ENCODE measurements at places on chromosomes 7 and 10.

DNA sequence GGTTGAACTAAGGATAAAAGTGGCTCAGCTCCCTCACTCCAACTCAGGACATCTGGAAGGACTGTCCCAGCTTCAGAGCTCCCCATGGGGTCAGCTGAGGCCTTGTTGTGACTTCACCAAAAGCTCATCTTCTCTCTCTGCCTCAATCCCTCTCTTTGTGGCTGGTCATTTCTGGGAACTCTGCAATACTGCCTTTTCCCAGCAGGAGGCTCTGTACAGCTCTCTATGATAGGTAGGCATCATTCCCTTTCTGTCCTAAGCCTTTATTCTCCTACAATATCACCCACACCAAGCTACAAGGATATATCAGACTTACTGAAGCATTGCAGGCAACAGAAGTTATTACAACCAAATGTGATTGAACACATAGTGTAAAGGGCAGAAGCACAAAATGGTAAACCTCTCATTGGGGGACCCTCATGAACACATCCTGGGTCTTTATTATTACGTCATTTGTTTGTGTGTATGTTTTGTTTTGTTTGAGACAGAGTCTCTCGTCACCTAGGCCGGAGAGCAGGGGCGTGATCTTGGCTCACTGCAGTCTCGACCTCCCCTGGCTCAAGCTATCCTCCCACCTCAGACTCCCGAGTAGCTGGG, 36.7 kb upstream of the PRPS1L1 start:
- no peak for DNase-seq

GRCh38 chr10:25778646-25779045, 155.4 kb upstream of the MYO3A start:
- DNase-seq = no peak

- no peak for DNase-seq
Observed at GRCh38 chr10:121098211-121098610, 247.0 kb downstream of the WDR11 start.

- DNase-seq = no peak
Observed at GRCh38 chr7:45240926-45241325, 83.3 kb downstream of the RAMP3 start.

- no peak for DNase-seq
Observed at GRCh38 chr7:22278660-22279059, 78.3 kb downstream of the RAPGEF5 start.

DNA sequence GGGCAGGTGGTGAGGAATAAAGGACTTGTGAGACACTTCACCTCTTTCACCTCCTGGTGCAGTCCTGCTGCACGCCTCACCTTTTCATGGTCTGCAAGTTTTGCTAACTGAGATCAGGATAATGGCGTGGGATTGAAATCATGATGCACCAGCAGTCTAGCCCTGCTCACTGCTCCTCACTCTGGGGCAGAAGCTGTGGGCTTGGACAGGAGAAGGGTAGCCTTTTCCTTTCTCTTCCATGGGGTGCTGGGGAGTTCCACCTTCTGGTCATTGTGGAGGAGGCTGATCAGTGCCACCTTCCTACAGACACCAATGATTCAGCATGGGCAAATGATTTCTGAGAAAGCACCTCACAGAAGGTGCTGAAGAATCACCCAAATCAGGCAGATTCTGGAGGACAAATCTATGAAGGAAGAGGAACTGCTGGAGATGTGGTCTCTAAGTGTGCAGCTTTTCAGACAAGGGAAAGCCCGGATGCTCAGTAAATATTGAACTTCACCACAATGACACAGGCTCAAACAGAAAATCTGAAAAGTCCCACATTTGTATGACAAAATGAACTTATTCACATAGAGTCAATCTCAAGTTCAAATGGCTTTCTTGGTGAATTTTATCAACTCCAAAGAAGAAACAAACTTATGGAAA, 19.7 kb downstream of the MBL2 start:
- no peak for DNase-seq

DNA sequence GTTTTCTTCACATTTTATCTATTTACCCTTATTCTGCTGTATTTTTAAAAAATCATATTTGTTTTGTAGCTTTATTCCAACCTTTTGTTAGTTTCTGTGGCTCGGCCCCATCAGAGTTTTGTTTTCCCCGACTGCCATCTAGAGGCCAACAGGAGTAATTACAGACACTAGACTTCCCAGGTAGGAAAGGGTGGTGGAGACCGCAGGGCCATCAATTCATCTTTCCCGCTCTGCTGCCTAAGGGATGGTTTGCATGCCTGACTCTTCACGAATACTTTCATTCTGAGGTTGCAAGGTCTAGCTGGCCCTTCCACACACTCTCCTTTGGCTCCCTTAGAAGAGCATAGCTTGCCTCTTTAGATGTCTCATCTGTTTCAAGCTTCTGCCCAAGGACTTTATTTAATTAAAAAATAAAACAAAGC, 38.3 kb downstream of the LYZL2 start:
- peak; percentile 54 for DNase-seq

GRCh38 chr10:123526356-123527064, 139.6 kb upstream of the GPR26 start:
- no peak for DNase-seq

DNA sequence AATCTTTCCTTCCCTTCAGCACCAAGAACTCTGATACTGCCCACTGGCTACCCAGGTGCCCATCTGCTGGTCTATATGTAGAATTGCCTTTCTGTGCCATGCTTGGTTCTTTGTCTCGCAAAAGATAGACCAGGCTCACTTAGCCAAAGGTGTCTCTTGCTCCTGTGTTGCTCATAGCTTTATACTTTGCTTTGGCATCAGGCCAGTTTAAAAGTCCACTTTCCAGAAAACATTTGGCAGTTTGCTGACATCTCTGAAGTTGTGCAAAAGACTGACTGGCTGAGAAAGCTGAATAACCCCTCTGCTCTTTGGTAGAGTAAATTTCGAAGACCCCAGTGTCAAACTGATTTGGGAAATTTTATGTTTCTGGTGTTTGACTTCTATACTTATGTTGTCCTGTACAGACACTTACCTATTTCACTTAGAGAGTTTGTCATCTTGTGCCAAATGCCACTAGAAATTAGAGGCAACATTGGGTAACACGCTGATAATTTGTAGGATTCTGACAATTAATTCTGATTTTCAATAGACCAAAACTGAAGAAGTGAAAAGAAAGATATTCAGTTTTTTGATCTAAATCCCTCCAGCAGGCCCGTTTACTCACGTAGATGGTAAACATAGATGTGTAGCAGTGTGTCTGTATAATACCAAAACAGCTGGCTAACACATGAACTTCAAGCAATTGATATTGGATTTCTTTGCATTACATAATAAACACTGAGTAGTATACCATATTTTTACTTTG, 91.1 kb downstream of the CPED1 start:
- peak; percentile 46 for DNase-seq

DNA sequence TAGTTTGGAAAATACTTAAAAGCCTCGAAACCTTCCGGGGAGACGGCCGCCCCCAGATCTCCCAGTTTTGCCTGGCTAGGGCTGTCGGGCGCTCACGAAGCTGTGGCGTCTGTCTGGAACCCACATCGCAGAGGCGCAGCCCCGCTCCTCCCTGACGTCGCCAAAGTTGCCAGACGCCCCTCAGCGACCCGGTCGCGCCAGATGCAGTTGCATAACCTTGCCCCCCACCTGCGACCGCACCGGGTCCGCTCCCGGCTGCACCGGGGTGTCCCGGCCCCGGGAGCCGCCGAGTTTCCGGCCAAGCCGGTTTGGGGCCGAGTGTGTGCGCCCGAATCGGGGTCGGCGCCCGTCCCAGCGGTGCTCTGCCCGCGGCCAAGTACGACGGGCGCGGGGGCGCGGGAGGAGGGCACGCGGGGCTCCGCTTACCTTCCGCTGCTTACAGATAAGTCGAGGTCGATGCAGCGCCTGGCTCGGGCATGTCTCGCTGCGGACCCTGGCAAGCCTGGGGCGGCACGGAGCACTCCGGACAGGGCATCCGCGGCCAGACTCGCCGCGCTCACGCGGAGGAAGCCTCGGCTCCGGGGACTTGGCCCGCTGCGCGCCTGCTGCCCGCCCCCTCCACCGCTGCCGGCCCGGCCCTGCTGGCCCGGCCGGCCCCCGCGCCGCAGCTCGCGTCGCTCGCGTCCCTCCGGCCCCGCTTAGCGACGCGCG, 665 bp downstream of the INSYN2A start:
- peak; percentile 19 for DNase-seq

DNA sequence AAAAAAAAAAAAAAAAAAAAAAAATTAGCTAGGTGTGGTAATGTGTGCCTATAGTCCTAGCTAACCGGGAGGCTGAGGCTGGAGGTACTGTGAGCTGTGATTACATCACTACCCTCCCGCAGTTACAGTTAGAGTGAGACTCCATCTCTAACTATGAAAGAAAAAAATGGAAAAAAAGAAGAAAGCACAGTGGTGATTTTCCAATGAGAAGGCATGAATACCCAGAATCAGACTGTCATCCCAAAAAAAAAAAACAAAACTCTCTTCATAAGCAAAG, 269.9 kb upstream of the MKLN1 start:
- no peak for DNase-seq

DNA sequence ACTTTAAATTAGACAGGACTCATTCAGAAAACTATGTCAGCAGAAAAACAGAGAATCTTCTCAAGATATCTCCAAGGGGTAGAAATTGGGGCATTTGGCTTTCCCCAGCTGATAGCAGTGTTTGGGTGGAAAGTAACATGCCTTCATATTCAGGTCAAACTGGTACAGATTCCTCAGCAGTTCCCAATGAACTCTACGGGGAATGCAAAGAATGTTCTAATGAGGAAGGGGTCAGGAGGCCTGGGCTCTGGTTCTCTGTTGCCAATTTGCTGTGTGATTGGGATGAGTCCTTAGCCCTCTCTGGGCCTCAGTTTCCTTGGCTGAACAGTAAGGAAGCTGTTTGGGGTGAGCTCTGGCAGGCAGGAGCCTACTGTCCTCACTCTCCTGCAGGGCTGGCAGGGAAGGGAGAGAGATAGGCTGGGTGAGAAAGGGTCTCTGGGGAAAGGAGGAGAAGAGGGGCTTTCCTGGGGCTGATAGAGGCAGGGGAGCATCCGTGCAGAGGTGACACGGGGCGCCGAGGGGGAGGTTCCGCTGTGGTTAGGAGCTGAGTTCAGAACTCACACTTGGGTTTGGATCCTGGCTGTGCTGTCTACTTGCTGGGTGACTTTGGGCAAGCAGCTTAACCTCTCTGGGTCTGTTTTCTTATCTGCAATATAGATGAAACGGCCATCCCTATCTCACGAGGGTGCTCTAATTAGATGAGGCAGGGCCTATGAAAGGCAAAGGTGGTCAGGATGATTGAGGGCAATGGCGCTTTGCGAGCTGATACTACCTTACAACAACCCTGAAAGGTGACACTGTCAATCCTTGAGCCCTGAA, 45.1 kb downstream of the SPOCK2 start:
- no peak for DNase-seq

GRCh38 chr10:80484676-80485075, 30.6 kb downstream of the TSPAN14 start:
- no peak for DNase-seq

GRCh38 chr10:61356354-61356753, 96.8 kb downstream of the TMEM26 start:
- DNase-seq = no peak

- no peak for DNase-seq
Observed at GRCh38 chr7:8131694-8132605, 130.0 kb downstream of the ICA1 start.

DNA sequence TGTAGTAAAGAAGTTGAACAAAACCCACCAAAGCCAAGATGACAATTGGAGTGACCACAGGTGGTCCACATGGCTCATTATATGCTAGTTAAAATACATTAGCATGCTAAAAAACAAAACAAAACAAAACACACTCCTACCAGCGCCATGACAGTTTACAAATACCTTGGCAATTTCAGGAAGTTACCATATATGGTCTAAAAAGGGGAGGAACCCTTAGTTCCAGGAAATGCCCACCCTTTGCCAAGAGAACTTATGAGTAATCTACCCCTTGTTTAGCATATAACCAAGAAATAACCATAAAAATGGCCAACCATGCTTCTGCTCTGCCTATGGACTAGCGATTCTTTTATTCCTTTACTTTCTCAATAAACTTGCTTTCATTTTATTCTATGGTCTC, 979.1 kb upstream of the POT1 start:
- DNase-seq = no peak

GRCh38 chr10:100888957-100889356, 23.8 kb upstream of the SLF2 start:
- no peak for DNase-seq

GRCh38 chr10:130652964-130653578, 516.9 kb downstream of the GLRX3 start:
- DNase-seq = no peak

DNA sequence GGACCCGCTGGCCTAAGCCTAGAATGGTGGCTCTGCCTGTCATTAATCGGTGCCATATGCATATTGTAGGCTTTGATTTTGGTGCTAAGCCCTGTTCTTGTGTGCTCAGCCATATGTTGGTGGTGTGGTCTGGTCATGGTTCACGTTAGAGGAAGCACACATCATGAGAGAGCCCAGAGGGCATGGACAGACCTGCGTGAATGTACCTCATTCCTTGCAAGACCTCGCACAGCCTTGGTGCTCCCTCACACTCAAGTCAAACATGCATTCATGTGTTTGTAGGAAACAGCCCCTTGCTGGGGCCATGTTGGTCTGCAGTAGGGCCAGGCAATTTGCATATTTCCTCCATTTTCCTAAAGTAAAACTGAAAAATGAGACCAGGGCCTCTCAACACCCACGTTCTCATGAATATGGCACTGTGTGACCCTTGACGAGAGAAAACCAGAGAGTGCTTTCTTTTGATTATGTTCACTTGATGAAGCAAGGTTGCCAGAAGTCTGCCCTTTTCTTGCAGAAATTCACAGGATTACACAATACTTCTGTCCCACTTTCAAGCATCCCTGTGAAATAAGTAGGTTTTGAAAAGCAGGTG, 268.7 kb downstream of the CELF2 start:
- DNase-seq = no peak

DNA sequence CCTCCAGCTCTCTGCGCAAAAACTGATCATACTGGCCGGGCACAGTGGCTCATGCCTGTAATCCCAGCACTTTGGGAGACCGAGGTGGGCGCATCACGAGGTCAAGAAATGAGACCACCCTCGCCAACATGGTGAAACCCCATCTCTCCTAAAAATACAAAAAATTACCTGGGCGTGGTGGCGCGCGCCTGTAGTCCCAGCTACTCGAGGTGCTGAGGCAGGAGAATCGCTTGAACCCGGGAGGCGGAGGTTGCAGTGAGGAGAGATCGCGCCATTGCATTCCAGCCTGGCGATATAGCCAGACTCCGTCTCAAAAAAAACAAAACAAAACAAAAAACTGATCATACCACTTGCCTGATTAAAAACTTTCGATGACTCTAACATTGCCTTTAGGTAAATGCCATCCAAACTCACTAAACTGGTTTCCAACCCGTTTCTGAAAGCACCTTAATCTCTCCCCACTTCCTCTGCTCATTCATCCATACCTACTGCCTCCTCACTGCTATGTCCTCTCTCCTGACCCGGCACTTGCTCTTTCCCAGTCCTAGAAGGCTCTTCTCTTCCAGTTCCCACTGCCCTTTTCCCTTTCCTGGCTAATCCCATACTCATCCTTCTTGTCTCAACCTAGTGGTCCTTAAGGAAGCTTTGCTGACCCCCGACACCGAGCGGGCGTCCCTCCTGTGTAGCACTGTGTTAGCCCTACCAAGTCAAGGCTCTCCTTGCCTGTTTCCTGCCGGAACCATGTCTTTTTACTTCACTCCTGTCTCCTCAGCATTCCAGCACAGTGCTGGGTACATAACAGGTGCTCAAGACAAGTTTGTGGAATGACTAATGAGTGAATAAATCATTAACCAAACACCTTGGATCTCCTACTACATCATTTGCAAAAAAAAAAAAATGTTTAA, 686 bp upstream of the MIOS start:
- DNase-seq = no peak

GRCh38 chr10:85026878-85027467, 698.6 kb downstream of the CCSER2 start:
- no peak for DNase-seq

GRCh38 chr10:121217331-121217730, 366.2 kb downstream of the WDR11 start:
- DNase-seq = no peak
